DND-41 (cell line): ENCODE measurements at places on chromosomes 2 and 18.

- DNase-seq, result no peak
Measured at GRCh38 chr18:44811572-44812125, 131.0 kb downstream of the SETBP1 start.

- no peak for DNase-seq
Measured at GRCh38 chr2:164840458-164840929, 1.1 kb downstream of the COBLL1 start.

DNA sequence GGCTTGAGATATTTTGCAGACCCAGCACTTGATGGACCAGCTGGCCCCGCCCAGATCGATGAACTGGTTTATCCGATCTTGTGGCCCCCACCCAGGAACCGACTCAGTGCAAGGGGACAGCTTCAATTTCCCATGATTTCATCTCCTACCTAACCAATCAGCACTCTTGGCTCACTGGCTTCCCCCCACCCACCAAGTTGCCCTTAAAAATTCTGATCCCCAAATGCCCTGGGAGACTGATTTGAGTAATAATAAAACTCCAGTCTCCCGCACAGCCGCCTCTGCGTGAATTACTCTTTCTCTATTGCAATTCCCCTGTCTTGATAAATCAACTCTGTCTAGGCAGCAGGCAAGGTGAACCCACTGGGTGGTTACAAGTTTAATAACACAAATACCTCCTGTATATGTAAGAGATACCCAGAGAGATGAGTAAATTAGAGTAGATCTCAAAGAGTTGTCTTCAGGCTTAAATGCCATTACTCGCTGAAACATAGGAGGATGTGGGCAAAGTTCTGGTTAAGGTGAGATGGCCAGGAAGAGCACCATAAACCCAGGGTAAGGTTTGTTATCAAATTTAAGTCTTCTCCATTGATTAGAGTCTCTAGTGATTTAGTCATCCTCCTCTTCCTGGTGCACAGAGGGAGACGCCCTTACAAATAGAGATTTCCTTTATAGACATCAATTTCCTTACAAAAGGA, 222.8 kb downstream of the ARL4C start:
- DNase-seq, result no peak

DNA sequence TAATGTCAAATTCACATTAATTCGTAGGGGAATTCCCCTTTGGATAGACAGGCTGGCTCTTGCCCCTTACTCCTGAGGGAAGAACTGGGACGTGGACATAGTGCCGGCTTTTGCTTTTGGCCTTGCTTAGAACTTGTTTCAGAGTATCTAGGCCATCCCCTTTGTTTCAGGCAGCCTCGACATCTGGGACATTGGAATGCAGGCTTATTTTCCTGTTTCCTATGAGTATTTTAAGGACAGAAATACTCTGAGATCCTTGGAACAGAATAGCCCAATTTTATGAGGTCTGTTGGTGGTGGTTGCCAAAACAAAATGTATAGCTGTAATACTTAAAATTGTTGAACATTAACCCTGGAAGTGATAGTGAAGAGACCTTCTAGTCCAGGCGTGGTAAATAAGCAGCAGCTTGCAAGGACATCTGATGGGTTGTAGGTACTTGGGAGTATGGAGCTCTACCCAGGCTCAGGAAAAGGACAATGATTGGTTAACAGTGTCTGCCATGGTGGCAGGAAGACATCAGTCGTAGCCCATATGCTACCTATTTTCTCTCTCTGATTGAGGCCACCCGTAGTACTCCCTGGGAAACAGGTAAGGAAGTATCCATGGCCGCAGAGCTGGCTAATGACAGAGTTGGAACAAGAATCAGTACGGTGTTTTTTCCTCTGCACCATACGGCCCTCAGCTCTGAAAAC, 112.4 kb downstream of the CDK15 start:
- DNase-seq, result no peak

DNA sequence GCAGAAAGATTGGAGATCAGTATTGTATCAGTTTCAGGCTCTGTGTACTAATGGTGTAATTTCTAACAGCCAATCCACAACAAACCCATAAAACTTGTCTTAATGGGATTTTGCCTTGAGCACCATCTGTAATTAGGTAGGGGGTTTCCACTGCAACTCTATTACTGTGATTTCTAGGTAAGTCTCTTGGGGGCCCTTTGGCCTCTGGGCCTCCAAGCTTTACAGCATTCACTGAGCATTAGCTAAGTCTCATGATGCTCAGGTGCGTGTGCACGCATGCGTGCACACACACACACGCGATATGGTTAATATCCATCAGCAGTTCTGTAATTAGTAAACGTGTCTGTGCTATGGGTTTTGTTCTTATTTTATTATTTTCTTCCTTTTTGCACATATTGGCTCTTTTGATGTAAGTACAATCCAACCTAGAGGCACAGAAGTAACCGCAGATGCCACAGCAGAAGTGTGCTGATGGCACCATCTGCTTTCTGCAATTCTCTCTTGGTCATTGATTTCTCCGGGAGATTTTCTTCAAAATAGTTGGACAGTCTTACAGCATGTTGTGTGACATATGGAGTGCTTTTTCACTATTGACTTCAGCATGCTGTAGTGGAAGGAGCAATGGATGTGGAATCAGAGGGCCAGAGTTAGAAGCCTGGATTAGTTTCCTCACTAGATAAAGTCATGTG, 592.0 kb downstream of the LRRTM4 start:
- no peak for DNase-seq

DNA sequence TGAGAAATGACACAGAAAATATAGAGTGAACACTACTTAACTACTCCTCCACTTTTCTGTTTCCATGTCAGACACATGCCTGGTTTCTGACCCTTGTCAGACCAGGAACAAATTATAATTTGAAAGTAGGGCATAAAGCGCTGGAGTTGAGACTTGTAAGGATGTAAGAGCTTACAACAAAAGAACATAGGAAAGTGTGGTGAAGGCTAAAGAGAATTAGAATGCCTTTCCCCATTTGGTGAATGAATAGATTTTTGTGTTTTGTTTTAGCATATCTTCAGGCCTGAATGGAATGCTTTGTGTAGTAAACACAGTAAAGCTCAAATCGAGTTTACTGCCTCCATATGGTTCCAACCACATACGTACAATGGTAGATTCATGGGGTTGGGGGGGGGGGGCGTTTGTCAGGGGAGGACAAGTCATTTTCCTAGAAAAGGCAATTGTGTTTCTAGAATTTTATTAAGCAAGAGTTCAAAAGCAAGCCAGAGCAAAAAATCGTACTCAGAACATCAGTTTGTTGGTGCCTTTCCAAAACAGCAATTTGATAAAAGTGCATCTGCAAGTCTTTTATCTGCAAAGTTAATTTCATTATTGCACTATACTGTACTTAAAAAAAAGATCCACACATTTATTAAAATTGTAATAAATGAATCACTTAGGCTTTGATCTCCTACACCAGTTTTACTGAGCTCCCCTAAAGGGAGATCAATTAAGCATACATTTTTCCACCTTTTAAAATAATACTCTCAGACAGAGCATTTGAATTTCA, 30.9 kb downstream of the NRXN1 start:
- no peak for DNase-seq

- DNase-seq, result no peak
Measured at GRCh38 chr2:184215745-184216144, 382.6 kb upstream of the ZNF804A start.

GRCh38 chr2:96538487-96539214, 2.1 kb downstream of the ARID5A start:
- DNase-seq, result peak; percentile 90

DNA sequence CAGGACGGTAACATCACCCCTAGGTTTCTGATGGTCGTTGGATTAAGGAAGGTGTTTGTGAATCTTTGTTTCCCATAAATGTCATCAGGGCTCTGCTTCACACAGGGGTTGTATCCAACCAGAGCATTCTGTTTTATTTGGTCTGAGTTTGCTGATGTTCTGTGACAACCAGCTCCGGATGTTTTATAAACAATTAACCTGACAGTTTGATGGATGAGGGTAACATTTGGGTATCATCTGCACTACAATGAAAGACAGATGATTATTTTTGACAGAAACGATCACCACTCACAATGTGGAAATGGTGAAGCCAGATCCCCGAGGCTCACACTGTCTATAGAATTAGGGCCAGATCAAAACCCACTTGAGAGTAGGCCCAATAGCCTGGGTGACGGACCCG, 107.1 kb downstream of the CDC42EP3 start:
- DNase-seq, result no peak

DNA sequence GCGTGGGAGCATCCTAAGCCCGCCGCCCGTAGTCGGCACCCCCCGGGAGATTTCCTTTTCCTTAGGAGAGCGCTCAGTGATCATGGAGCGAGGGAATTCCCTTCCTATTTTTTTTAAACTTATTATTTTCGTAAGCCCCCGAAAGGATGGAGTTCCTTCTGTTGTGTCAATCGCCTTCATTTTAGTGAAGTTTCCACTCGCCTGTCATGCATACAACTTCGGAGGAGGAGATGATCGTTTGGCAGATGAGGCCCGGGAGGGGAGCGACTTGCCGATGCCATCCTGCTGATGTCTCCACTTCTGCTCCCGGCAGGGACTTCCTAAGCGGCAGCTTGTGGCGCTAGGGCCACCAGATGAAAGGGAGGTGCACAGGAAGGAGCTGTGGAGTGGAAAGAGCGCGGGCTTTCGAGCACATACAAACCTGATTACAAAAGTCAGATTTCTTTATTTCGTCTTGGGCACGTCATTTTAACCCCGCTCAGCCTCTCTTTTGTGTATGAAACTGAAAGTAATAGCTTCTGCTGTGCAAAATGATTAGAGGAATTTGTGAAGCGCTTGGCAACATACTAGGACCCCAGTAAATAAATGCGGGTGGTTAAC, at the start of gene ADGRF3:
ADGRF3 (minus strand) TSS at position 336 of the 600 bp plus-strand sequence. CDS start 555 bp downstream, outside the sequence.
- peak; percentile 83 for DNase-seq

GRCh38 chr2:110984694-110985490, 135.8 kb upstream of the BCL2L11 start:
- no peak for DNase-seq

DNA sequence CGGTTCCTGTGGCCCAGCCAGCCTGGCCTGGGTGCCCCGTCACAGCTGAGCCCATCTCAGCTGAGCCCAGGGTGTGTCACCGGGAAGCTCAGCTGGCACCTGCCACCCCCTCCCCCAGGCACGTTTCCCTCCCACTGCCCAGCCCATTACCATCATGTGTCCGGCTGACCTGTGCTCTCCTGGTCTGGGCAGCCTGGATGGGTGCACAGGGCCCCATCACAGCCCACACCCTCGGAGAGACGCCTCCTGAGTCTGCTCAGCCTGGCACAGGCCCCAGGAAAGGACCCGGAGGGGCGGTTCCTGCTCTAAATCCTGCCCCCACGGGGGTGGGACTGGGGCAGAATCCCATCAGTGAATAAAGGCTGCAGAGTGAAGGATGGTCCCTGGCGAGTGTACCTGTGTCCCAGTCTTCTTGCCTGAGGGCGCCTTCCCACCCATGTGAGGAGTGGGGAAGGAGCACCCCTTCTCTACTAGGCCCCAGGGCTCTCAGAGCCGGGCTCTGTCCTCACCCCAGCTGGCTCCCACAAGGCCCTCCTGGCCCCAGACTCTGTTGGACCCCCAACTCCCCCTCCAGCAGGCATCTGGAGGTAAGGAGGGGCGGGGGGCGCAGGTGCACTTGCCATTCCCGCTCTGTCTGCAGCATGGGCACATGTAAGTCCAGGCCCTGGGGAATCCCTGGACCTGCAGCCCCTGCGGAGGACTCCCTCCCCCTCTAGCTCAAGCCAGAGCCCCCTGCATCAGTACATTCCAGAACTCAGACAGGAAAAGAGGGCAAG, 21.2 kb downstream of the GPC1 start:
- DNase-seq, result no peak

DNA sequence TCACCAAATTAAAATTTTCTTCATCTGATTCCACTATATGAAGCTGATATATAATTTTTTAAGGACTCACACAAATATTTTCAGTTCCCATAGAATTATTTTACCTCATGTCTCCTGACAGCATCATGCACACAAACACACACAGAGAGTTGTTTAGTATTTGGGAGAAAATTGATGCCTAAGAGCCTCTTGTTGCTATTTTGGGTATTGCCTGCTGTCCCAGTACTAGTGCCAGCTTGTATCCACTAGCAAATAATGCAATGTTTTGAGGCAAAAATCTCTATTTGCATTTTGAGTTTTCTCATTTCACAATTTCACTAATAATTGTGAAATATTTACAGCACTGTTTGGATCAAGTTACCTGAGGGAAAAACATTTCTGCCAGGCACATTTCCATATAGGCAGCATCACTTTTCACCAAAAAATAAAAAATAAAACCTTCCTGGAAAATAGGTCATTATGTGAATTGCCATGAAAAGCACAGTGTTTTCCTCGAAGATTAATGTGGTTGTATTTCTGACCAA, 328.2 kb downstream of the KCNJ3 start:
- no peak for DNase-seq

DNA sequence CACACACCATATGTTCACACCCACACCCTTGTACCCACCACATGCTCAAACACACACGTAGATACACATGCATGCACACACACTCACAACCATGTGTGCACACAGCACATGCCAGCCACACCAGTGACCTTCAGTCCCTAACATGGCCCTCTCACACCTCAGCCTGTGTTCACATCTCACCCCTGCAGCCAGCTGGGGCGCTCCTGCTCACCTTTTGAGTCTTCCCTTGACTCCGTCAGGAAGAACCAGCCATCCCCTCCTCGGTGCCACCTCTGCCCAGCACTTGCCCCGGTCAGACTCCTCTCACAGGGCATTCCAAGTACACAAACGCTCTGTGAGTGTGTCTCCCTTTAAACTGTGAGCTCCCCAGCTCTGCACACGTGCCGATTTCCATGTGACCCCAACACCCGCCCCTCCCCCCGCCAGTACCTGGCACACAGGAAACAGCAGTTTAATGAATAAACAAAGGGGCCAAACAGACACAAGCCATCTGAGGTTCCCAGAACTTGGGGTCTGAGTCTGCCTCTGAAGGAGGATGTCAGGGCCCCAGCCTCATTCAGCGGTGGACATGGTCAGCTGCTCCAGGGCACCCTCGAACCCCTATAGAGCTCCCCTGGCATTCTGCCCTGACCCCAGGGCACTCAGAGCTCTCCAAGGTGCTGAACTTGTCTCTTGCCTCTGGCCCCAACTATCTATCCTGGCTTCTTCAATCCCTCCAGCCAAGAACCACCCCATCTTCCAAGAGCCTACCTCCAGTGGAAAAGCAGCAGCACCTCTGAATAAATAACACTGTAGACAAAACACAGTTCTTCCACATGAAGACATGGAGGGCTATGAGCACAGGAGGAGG, 252.9 kb downstream of the ATAD2B start:
- DNase-seq, result peak; percentile 58

DNA sequence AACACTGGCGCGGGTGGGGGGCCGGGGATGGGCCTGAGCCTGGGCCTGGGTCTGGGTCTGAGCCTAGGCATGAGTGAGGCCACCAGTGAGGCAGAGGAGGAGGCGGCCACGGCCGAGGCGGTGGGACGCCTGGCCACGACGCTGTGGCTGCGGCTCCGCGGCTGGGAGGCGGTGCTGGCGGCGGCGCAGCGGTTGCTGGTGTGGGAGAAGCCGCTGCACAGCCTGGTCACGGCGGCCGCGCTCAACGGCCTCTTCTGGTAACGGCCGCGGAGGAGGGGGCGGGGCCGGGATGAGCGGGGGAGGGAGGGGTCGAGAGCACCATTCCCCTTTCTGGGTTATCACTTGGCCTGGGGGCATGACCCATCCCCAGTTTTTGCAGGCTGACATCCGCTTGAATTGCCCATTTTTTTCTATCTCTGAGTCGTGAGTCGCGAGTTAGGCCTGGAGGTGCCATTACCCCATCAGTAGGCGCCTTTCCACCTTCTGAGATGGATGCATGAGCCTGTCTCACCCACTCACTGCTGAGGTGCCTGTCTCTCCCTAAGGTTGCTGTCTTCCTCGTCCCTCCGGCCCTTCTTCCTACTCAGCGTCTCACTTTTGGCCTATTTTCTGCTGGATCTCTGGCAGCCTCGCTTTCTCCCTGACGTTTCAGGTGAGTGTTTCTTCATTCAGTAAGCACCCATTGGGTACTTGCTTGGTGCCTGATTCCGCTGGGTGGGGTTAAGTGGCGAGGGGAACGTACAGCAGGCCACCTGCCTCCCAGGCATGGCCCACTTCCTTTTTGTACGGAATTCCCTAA, 501 bp downstream of the RETREG2 start:
- peak; percentile 44 for DNase-seq
